ENCODE measurements at places on chromosomes 1 and 21.
A peak's percentile ranks its signal among the peaks of the same experiment; 100 is the strongest.

DNA sequence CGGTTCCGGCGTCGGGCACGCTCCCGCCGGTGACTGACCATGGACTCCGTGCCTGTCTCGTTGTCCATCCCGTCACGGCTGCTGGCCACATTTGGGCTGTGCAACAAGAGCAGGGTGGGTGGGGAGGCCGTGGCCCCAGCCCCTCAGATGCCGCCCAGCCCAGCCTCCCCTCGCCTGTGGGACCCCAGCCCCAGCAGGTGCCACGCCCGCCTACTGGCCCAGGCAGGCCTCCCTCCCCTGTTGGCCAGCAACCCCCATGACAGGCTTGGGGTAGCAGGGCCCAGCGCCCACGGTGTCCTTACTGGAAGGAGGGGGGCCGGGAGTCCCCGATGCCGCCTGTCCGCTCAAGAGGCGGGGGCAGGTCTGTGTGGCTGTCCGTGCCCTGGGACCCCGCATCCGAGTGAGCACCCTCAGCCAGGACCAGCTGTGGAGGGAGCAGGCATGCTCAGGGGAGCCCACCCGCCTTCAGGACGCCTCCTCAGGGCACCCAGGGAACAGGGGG is 7.1 kb downstream of the DVL1 start:
- DNase-seq: no peak

DNA sequence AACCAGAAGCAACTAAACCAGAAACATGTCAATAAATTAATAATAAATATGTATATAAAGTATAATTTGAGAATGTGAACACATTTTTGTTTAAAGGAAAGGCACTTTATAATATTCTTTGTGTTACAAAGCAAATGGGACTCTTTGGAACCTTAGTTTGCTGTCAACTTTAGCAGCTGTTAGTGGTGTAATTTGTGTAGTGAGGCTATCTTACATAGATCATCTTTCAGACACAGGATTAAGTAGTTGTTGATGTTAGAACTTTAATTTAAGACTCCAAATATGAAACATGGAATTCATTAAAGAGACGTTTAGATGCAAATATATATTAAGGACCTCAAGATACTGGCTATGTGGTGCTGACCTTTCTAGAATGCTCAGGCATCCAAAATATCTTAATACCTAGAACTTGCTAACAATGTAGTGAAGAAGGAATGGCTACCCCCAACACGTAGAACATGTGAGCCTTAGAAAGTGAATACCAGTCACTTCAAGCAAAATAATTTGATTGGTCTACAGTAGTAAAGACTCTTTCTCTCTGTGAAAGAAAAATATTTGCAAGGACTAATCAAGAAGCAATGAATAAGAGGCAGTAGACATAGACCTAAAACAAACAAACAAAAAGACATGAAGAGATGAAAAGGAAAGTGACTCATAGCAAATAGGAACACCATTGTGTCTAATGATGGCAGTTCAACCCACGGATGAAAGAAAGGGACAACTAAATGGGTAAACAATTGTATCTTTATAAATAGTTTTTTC is 811.4 kb downstream of the USP25 start:
- DNase-seq: no peak

DNA sequence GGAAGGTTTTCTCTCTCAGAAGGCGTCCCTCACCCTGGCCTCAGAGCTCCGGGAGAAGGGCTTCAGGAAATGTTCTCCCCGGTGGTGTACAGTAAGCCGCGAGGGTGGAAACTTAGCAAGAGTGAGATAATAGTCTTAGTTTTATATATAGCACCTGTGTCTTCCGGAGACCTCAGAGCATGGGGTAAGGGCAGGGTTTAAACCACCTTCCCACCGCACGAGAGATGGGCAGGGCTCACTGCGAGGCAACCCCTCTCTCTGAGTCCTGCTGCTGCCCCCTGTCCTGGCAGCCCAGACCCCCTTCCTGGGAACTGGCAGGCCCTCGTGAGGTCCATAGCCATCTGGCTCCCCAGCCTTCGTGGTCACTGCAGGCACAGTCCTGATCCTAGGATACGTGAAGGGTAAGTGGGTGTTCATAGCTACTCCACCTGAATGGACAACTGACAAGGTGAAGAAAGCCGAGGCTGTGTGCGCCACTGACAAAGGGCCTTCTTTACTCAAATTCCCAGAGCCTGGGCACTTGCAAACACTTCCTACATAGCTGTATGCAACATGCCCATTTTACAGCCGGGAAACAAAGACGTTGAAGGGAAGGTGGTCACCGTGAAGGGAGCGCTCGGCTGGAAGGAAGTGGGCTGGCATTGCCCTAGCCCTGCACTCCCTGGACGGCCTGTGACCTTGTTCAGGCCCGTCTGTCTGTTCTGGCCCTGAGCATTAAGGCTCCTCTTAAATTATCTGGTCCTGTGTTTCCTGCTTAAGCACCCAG is 26.9 kb downstream of the ITPKB start:
- DNase-seq: peak; percentile 39

- DNase-seq: no peak
Observed at GRCh38 chr21:32316361-32317215, 17.9 kb downstream of the MRAP start.

- DNase-seq: no peak
Observed at GRCh38 chr1:30888391-30888790, 20.2 kb downstream of the SDC3 start.

DNA sequence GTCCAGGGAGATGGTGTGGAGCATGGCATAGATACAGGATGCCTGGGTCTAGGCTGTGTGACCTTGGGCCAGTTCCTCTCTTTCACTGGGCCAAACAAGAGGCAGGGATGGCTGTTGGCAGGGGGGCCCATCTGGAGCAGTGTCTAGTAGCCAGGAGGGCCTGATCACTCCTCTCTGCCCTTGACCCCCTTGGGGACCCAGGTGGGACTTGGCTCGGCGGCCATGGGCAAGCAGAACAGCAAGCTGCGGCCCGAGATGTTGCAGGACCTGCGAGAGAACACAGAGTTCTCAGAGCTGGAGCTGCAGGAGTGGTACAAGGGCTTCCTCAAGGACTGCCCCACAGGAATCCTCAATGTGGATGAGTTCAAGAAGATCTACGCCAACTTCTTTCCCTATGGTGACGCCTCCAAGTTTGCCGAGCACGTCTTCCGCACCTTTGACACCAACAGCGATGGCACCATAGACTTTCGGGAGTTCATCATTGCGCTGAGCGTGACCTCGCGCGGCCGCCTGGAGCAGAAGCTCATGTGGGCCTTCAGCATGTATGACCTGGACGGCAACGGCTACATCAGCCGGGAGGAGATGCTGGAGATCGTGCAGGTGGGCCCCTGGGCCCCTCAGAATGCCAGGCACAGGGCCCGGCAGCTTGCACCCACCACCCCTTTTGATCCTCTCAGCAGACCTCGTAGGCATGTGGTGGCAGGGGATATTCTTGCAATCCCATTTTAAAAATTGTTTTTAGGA is 2.6 kb downstream of the HPCA start:
- no peak for DNase-seq

DNA sequence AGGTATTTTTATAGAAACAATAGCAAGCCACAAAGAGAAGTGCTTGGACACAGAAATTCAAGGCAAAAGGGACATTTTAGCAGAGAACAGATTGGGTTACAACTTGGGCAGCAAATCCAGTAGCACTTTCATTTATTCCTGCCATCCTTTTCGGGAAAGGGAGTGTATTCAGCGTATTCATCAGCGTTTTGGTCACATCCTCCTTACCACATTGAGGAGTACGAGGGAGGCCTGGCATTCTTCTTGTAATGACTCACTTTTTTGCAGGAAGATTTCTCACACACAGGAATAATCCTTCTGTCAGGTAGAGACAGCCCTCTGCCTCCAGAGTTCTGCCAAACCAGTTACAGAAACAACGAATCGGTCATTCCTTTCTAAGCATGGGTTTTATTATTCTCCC is 18.1 kb upstream of the FAM78B start:
- no peak for DNase-seq

DNA sequence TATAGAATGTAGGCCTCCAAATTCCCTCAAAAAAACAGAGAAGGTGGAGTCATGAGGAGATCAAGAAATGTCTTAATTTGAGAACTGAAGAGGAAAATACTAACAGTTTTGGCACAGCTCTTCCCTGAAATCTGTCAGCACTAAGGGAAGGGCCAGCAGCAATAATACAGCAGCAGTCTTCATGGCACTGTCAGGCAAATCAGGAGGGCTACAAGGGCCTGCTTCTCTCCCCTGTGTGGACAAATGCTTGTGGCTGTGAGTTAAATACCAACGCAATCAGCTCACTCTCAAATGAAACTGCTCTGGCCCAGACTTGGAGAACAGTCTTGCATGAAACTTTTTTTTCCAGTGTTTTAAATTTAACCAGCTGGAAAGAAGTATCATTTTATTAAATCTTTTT is 20.5 kb upstream of the CNN3 start:
- no peak for DNase-seq

DNA sequence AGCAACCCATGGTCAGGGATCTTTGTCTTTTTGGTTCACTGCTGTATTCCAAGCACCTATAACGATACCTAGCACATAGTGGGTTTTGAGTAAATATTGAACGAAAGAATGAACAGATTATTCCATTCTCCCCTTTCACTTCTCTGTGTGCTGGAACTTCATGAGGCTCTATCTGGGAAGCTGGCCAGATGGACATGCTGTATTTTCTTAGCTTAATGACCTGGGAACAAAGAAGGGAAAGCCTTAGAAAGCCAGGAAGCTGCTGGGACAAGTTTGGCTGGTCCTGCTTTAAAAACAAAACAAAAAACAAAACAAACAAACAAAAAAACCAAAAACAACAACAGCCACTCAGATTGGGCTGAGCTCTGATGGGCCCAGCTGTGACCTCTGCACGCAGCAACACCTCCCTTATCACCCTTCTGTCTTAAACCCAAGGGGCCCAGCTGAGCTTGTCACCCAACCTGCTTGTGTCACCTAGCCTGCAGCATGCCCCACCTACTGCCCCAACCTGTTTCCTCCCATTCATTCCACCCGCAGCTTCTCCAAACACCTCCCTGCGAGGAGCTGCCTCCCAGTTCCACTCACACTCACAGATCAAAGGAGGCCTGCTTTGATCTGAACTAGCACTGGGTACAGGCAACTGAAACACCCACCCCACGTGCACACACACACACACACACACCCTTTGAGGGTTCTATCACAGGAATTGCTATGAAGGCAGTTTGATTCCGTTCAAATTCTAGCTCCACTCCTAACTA is 37.1 kb downstream of the SLC30A1 start:
- no peak for DNase-seq

- no peak for DNase-seq
Observed at GRCh38 chr1:181984006-181984405, 77.5 kb downstream of the ZNF648 start.
